SK-N-DZ (cell line): ENCODE measurements at places on chromosomes 1 and 21.
A peak's percentile ranks its signal among the peaks of the same experiment; 100 is the strongest.

DNA sequence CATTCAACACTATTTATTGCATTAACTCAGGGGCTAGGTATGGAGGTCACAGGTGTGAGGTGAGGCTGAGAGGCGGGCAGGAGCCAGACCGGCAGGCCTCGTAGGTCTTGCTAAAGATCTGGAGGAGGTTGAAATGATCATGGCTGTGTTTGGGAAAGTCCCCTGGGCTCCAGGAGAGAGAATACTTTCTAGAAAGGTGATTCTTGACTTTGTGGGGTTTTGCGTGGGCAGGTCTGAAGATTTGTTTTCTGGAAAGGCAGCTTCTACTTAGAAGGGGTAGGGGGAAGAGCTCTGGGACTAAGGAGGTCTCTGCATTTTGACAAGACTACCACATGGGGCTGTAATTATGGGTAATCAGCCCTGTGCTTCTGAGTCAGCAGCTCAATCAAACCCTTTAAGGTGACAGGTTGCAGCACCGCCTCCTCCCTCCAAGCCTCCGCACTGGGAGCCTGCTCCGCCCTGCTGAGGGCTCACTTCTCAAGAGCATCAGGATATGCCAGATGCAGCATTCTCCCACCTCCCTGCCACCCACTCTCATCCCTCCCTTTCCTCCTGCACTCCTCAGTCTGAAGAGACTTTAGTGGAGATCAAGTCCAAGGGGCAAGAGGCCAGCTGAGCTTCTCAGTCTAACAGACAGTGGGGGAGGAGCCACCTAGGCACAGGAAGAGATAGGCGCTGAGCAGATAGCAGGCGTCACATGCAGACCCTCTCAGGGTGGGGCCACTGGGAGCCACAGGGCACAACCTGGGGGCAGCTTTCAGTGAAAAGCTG is 30.5 kb downstream of the SLC30A1 start:
- DNase-seq, result peak; percentile 21

DNA sequence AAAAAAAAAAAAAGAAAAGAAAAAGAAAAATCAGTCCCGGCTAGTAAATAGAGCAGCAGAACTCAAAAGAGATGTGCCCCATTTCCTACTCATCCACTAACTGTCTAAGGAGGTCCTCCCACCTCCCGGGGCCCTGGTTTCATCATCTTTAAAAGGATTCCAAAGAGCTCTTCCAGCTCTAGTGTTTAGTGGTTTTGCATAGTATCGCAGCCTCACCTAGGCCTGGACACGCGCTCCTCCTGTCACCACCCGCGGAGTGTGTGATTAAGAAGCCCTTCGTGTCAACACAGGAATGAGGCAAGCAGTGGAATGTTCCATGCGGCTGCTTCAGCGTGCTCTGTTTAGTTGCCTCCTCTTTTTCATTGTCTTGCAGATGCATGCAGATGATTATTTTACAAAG is 49.0 kb downstream of the LBR start:
- no peak for DNase-seq

DNA sequence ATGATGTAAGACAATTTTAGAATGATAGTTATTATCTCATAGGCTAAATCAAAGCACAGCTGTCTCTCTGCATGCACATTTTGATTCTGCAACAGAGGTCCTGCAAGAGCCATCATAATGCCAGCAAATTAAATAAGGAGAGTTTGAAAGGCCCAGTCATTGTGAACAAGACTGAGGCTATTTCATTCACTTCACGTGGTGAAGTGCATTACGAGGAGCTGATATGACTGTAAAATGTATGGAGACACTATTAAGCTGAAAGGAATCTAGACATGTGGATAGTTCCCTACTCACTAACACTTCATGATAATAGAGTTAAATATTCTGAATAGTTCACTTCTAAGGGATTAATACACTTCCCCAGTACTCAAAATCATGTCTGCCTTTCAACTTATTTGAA is 299.0 kb downstream of the SMYD3 start:
- DNase-seq, result no peak

- no peak for DNase-seq
Measured at GRCh38 chr1:55423376-55423775, 208.2 kb upstream of the USP24 start.

DNA sequence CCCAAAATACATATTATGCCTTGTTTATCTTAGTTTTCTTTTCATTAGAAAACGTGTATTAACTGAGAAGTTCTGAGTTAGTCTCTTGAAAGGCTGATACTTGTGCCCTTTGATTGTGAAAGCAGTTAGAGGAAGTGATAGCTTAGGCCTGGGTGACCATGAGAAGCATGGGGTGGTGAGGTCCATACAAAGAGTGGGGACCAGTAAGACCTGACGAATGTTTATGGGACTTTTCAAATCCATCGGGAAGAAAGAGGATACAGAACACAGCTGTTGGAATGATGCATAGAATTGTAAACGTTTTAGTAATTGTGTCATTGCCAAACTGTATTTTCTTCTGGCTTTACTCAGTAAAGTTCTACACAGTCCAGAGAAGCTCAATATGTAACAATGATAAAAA is 259.8 kb downstream of the LMO4 start:
- DNase-seq, result no peak

DNA sequence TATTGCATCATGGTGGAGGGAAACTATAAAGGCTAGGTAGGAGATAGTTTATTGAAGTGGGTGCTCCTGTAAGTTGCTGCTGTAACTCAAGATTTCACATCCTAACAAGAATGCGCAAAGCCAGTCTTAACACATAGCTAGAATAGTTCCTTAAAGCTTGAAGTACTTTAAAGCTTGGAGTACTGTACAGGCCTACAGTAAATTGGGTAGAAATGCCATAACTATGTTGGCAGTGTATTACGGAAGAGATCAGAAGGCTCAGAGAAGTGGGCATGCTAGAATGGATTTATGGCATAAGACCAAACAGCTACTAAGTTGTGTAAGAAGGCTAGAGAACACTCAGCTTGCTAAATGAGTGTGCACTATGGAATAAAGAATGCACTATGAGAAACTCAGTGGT is 44.5 kb downstream of the DMRTA2 start:
- no peak for DNase-seq

GRCh38 chr1:218467101-218468072 is 122.3 kb downstream of the TGFB2 start:
- DNase-seq, result no peak

DNA sequence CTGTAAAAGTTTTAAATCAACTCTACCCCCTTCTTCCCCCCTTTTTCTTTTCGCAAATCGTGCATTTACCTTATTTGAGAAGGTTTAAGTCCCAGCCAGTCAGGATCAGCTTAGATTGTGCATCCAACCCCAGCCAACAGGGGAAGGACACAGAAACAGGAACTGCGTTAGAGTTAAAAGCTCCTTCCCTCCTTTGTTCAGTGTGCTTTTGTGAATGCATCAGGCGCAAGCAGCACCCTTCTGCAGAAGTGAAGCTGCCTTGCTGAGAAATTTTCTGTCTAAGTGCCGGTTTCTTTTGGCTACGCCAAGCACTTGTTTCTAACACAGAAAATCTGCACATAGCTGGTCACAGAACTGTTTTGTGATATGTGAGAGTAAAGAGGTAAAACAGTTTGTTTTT is 56.2 kb upstream of the PRRC2C start:
- DNase-seq, result no peak
